ENCODE measurements at places on chromosomes 5 and 9. TPM values are rescaled to one million over a fixed set of nuclear protein-coding genes. Genes with fewer than 3 reads are reported as not detected.

Gene RNF183
- 0.15 TPM for polyA plus RNA-seq

Gene PHF24
- 0.18 TPM for polyA plus RNA-seq

Gene DOK3
- 8.5 TPM for polyA plus RNA-seq

Gene IFNB1
- polyA plus RNA-seq = not detected

Gene MARCHF3
- 9.2 TPM for polyA plus RNA-seq

Gene ADAMTSL2
- 8.9 TPM for polyA plus RNA-seq

Gene IL13
- not detected for polyA plus RNA-seq

Gene PCDHB8
- 1.0 TPM for polyA plus RNA-seq

Gene GLDC
- 2.9 TPM for polyA plus RNA-seq

Gene C5orf24
- polyA plus RNA-seq = 34.1 TPM

Gene LURAP1L
- polyA plus RNA-seq = 24.9 TPM

Gene CEL
- polyA plus RNA-seq = 1.4 TPM

Gene TMEM174
- not detected for polyA plus RNA-seq

Gene CCIN
- polyA plus RNA-seq = 0.38 TPM

Gene NUTM2G
- polyA plus RNA-seq = not detected

Gene TSSK1B
- not detected for polyA plus RNA-seq

Gene SLC9A3
- polyA plus RNA-seq = 2.8 TPM

Gene MARCOL
- not detected for polyA plus RNA-seq

Gene PCDHGA9
- 3.1 TPM for polyA plus RNA-seq

Gene UIMC1
- polyA plus RNA-seq = 36.3 TPM

Gene DMRT3
- polyA plus RNA-seq = 0.09 TPM

Gene ITGA2
- polyA plus RNA-seq = 3.4 TPM

Gene CAMK4
- 1.2 TPM for polyA plus RNA-seq

Gene ARL14EPL
- not detected for polyA plus RNA-seq

Gene SLC45A2
- not detected for polyA plus RNA-seq

Gene CRHBP
- 0.94 TPM for polyA plus RNA-seq

Gene SPOCK1
- 11.2 TPM for polyA plus RNA-seq

Gene NADK2
- 54.5 TPM for polyA plus RNA-seq

Gene IPO11
- 15.8 TPM for polyA plus RNA-seq

Gene PTBP3
- 12.0 TPM for polyA plus RNA-seq

Gene LEAP2
- 5.6 TPM for polyA plus RNA-seq

Gene HTR4
- 0.06 TPM for polyA plus RNA-seq

Gene PCDHA5
- polyA plus RNA-seq = 0.05 TPM

Gene SMIM3
- polyA plus RNA-seq = 37.1 TPM

Gene STOM
- 263 TPM for polyA plus RNA-seq

Gene CXCL14
- 107 TPM for polyA plus RNA-seq

Gene IRX1
- 0.04 TPM for polyA plus RNA-seq

Gene KCNN2
- 4.8 TPM for polyA plus RNA-seq

Gene PCDHA1
- 0.03 TPM for polyA plus RNA-seq

Gene STRBP
- polyA plus RNA-seq = 6.8 TPM

Gene PCDHA8
- polyA plus RNA-seq = 0.06 TPM

Gene PCDHGC5
- 0.29 TPM for polyA plus RNA-seq

Gene GRXCR2
- not detected for polyA plus RNA-seq

Gene CARD19
- polyA plus RNA-seq = 77.0 TPM

Gene SPAAR
- polyA plus RNA-seq = 1.4 TPM

Gene PPP1R2B
- polyA plus RNA-seq = 0.09 TPM

Gene NSMF
- 36.2 TPM for polyA plus RNA-seq

All from urinary bladder (tissue), 4 donors.